ENCODE measurements at places on chromosomes 16 and 17.

- DNase-seq = no peak
Measured at GRCh38 chr17:73393381-73393780, 81.6 kb upstream of the CDC42EP4 start.

GRCh38 chr17:81513753-81514488 is 1.3 kb upstream of the ACTG1 start:
- DNase-seq = peak; percentile 21

GRCh38 chr17:8746501-8747236 is 2.0 kb upstream of the CCDC42 start:
- DNase-seq = no peak

DNA sequence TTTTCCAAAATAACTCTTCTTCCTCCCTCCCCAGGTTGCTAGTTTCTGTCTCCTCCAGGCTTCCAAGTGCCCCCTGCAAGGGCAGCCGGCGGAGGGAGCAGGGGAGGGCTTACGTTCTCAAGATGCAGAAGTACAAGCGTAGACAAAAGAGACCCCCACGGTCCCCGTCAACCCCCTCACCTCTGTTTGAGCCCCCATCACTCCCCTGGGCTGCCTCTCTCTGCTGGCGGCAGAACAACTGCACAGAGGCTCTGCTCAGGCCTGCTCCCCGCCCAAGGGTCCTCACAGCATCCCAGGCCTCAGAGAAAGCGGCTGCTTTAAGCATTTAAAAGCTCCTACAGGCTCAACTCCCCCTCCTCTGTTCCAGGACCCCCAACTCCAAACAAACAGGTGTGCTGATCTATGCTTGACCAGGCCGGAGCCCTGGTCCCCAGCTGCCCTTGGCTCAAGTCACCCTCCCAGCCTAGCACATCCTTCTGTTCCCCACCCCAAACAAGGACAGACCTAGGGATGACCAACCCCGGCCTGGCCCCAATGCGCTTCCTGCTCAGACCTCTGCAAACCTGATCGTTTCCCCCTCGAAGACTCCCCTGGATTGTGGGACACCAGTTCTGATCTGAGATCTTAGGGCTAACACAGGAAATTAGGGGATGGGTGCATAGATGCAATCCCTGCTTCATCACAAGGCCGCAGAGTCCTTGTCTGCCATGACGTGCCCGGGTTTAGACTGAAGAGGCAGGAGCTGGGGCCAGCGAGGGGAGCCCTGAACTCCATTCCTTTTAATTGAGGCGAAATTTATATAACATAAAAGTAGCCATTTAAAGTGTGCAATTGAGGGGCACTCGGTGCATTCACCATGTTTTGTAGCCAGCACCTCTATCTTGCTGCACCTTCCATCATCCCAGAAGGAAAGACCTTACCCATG is 17.2 kb upstream of the RBFOX3 start:
- no peak for DNase-seq

DNA sequence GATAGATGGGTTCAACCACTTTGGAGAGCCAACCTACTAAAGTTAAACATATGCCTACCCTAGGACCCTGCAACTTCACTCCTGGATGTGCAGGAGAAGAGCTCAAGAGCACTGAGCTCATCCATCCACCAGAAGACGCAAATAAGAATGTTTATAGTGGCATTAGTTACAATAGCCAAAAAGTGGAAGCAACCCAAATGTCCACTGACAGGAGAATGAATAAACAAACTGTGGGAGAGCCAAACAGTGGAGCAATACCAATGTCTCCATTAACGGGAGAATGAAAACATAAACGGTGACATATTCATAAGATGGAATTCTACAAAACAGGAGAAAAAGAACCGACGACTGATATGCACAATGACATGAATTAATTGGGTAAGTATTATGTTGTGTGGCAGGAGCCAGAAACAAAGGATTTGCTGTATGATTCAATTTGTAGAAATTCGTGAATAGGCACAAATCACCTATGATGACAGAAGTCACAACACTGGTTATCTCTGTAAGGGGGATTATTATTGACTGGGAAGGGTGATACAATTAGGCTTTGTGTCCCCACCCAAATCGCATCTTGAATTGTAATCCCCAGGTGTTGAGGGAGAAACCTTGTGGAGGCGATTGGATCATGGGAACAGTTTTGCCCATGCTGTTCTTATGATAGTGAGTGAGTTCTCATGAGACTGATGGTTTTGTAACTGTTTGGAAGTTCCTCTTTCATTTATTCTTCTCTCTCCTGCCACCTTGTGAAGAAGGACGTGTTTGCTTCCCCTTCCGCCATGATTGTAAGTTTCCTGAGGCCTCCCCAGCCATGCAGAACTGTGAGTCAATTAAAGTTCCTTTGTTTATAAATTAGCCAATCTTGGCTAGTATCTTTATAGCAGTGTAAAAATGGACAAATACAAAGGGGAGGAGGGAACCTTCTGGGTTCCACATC is 57.9 kb upstream of the PLCG2 start:
- DNase-seq = no peak

DNA sequence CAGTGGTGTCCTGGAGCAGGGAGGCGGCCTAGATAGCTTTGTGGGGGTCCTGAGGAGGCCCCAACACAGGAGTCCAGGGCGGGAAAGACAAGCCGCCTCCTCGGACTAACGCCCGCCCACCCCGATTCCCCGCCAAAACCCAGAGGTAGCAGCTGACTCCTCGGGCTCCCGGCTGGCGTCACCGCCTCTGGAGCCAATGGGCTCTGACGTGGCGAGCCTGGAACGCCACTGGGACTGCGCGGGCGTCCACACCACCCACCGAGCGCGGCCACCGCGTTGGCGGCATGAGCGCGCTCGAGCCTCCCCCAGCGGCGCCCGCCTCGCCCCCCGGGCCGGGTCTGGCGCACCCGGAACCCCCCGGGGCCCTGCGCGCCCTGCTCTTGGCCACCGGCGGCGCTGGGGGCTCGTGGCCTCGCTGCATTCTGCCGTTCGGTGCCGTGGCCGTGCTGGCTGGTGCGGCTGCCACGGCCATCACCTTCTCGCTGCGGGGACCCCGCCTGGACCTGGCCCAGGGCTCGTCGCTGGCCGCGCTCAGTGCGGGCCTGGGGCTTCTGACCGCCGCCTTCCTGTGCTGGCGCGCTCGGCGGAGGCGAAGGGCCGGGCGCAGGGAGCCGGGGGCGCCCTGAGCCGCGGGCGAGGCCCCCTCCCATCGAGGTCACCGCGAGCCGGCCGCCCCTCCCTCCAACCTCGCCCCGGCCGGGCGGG is 3.4 kb upstream of the NTN3 start:
- peak; percentile 69 for DNase-seq

GRCh38 chr17:81514739-81515529 is 2.3 kb upstream of the ACTG1 start:
- DNase-seq = peak; percentile 33

DNA sequence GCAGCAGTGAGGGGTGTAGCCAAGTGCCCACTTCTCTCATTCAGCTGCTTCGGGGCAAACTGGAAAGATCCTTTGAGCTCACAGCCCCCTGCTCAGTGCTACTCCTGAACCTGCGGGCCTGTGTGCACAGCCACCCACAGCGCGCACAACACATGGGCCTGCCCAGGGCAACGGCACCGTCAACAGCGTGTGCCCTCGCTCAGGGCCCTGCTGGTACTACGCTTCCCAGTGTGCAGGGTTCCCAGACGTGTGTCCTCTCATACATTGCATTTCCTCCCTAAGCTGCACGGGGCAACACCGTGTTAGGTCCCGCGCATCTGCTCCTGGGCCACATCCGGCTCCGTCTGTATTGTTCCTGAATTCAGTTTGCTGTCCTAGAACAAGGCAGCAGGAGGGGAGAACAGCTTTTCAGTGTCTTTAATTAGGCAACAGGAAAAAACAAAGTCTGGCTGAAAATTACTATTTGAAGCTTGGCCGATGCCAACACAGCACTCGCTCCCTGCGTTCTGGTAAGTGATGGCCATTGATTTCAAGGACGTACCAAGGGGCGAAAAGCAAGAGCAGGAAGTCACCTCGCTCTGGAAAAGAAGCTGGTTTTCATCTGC is 15.2 kb downstream of the MRM3 start:
- no peak for DNase-seq

DNA sequence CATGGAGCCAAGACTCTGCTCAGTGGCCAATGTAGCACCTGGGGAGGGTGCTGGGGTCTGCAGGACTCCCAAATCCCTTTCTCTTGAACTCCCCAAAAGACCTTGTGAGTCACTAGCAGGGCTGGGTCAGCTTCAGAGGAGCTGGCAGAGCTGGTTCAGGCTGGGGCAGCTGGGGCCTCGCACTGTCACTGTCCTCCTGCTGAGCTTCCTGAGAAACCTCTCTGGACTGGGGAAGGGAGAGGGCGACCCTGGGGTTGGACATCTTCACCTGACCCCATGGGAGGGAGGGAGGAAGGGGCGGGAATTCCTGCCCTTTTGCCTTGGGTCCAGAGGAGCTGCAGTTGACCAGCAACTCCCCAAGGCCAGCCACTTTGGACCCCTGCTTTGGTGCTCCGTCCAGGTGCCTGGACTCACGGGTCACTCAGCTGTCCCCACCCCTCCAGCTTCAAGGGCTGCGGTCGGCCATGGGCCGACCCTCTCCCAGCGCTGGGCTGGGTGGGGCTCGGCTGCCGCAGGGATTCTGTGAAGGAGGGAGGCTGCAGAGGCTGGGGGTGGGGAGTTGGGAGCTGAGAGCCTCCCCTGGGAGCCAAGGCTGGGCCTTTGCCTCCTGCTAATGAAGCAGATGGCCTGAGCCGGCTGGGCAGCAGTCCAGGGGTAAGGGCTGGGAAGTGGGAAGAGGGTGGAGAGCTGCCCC is 9.2 kb downstream of the FMNL1 start:
- no peak for DNase-seq

- DNase-seq = no peak
Measured at GRCh38 chr16:71540-72401, 660 bp downstream of the RHBDF1 start.

- DNase-seq = no peak
Measured at GRCh38 chr16:19088341-19088916, 21.0 kb downstream of the COQ7 start.

- DNase-seq = peak; percentile 81
Measured at GRCh38 chr16:19559242-19559910, 3.9 kb downstream of the VPS35L start.

DNA sequence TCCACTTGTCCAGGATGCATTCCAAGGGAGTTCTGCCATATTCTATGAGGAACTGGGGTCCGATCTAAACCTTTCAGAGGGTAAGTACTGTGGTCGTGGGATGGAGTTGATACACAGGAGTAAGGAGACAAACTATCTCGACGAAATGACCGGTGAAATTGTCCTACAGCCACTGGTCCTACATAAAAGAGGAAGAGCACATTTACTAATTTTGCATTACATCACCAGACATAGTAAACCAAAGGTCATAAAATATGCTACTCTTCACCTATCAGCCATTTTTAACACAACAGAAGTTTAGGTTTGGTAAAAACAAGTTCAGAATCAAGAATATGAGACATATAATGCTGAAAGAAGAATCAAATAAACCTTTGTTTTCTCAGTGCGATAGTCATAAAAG is 8.1 kb downstream of the HSF5 start:
- DNase-seq = no peak

- DNase-seq = no peak
Measured at GRCh38 chr17:4208238-4208637, 55.5 kb downstream of the ANKFY1 start.

GRCh38 chr17:48528153-48528935 is 2.5 kb downstream of the HOXB1 start:
- DNase-seq = no peak

DNA sequence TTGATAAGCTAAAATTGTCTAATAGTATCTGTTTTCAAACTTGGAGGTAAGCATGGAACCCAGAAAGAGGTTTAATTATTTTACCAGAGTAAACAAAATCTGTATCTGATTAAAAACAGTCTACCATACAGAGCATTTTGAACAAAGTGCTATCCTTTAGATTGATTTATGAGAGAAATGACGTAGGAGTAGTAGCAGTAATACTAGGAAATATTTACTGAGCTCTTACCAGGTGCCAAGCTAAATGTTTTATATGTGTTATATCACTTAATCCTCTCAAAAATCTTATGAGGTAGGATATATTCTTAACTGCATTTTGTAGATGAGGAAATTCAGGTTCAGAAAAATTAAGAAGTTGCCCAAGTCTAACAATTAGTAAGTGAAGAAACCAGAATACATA is 186.4 kb upstream of the NOG start:
- no peak for DNase-seq

DNA sequence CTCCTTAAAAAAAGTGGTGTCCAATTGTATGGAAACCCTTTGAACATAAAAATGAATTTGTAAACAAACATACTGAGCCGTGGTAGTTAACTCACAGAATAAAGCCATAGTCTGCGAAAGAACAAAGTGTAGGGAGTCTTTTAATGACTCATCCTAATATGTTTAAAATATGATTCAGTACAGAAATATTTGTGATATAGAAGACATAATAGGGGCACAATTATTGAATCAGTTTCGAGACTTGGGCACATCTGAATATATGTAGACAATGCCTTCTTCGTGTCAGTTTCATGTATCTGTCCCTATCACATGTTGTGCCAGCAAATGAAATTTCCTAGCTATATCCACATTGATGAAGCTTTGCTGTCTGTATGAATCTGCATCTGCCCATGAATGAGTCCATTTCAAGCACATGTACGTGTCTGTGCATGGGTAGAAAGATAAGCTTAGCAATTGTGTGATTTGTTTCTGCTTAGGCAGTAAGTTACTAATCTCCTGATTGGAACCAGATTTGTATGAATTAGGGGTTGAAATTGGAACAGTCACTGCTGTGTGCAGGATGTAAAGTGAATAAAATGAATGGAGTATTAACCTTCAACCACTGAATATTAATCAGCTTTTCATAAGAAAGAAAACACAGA is 112.5 kb upstream of the SOX9 start:
- no peak for DNase-seq

DNA sequence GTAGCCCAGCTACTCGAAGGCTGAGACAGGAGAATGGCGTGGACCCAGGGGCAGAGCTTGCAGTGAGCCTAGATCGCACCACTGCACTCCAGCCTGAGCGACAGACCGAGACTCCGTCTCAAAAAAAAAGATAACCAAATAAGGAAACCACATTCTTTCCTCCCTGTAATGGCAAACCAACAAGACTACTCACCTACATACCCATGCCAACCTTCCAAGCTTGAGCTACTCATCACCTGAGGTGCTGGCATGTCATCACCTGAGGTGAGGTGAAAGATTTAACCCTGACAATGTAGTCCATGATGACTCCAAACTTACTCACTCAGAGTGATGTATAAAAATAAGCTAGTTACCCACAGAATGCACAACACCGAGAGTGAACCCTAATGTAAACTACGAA is 85.2 kb downstream of the SMG6 start:
- DNase-seq = no peak

- DNase-seq = no peak
Measured at GRCh38 chr17:80815151-80815681, 176.4 kb upstream of the CHMP6 start.

DNA sequence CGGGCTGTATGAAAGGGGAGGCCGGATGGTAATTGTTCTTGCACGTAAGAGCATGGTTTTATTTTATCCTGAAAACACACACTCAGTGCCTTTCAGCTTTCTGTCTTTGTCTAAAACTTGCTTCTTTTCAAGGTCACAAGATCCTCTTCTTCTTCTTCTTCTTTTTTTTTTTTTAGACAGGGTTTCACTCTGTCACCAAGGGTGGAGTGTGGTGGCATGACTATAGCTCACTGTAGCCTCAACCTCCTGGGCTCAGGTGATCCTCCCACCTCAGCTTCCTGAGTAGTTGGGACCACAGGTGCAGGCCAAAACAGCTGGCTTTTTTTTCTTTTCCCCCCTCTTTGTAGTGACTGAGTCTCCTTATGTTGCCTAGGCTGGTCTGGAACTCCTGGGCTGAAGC is 15.9 kb upstream of the ZNF629 start:
- DNase-seq = no peak

Data from globus pallidus (tissue), 1 donor.